ENCODE measurements at places on chromosomes 12 and 14.

DNA sequence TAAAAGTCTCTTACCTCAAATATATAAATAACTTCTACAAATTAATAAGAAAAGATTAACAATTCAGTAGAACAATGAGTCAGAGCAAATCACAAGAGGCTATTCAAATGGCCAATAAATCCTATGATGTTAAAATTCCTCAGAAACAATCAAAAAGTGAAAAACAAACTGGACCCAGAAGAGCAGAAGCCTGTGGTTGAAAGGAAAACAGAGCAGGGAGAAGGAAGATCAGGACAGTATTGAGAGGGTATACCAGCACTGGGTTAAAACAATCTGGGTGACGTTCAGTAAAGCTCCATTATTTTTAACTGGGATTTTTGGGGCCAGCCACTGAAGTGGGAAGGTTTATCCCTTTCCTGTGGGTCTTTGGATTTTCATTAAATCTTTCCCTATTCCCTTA is 39.7 kb upstream of the PCED1B start:
- no peak overlapping the region for H3K4me3 ChIP-seq
- H3K27me3 ChIP-seq: no peaks in the 10 kb centered on the region
- no peak for DNase-seq
- no peaks in the 10 kb centered on the region for H3K36me3 ChIP-seq
- no peak overlapping the region for H3K27ac ChIP-seq
- H3K4me1 ChIP-seq: no peaks in the 10 kb centered on the region

DNA sequence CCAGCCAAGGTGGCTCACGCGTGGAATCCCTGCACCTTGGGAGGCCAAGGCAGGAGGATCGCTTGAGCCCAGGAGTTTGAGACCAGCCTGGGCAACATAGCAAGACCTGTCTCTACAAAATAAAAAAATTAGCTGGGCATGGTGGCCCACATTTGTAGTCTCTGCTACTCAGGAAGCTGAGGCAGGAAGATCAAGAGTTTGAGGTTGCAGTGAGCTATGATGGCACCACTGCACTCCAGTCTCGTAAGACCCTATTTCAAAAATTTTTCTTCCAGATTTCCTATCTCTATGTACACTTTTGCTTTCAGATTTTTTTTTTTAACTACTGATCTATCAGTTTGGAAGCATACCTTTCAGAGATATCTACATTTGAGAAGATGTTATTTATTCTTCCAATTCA is 15.3 kb downstream of the SNX6 start:
- no peak for DNase-seq
- no peak overlapping the region for H3K27ac ChIP-seq
- no peak overlapping the region for H3K4me3 ChIP-seq
- no peaks in the 10 kb centered on the region for H3K27me3 ChIP-seq
- H3K36me3 ChIP-seq: peaks cover 52% of the 10 kb centered on the region
- H3K4me1 ChIP-seq: peaks cover 11% of the 10 kb centered on the region

DNA sequence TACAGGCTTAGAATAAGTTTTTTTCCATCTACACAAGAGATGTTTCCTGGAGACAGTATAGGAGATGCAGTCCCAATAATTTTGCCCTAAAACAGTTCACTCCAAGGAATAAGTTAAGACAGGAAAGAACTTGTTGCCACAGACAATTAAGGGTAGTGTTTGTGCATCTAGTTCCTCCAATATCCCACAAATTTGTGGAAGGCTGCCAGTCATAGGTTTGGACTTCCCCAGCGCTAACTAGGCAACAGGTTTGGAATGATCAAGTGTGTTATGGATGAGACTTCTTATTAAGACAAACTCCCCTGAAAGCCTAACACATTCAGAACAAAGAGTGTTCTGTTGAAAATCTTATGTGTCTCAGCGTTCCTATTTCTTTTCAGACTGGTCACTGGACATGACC is 611.0 kb downstream of the CCER1 start:
- no peaks in the 10 kb centered on the region for H3K36me3 ChIP-seq
- no peak overlapping the region for H3K27ac ChIP-seq
- H3K4me1 ChIP-seq: no peaks in the 10 kb centered on the region
- no peak for DNase-seq
- no peak overlapping the region for H3K4me3 ChIP-seq

GRCh38 chr12:64890873-64891468 is 66.5 kb downstream of the TBC1D30 start:
- no peak overlapping the region for H3K27ac ChIP-seq
- peak; percentile 15 for DNase-seq
- H3K4me3 ChIP-seq: no peak overlapping the region
- peaks cover 28% of the 10 kb centered on the region for H3K27me3 ChIP-seq
- H3K36me3 ChIP-seq: no peaks in the 10 kb centered on the region

DNA sequence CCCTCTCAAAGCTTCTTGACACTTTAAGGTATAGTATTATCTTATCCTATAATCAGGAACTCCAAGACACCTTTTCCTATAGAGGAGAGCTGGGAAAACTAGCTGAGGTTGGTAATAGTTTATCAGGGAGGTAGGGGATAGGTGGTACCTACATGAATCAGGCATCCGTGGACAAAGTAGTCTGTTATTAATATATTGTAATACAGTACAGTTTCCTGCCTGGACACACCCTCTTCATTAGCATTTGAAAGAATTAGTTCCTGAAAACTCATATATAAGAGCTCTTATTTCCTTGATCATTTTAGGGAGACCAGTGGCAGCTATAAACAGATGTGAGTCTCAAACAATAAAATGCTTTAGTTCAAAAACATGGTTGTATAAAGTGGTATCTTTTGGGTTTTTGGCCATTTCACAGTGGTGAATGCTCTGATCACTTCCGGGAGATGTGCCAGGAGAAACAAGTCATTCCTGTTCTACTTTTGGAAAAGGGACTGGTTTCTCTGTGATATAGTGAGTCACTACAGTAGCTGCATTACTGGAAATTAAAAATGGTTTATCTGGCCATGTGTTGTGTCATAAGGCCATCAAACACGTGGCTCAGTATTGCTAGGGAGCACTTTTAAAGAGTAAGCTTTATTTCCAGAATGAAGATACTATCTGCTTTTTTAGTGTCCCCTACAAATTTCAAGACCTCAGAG is 98.1 kb downstream of the KLRB1 start:
- no peak for DNase-seq
- H3K4me1 ChIP-seq: peaks cover 7% of the 10 kb centered on the region
- H3K36me3 ChIP-seq: no peaks in the 10 kb centered on the region

DNA sequence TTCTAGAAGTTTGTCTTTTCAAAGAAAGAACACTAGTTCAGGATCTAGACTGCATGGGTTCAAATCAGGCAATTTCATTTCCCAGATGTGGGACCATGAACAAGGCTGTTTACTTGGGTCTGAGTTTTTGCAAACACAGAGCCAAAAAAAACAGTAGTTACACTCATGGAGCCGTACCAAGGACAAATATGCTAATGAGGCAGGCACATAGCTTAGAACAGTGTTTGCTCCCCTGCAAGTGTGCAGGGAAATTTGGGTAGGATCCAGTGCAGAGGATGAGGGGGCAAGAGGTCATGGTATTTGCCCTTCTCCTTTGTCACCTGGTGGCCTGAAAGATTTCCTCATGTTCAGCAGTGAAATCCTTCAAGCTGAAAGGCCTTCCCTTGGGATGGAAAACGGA is 860.4 kb downstream of the VRK1 start:
- no peak overlapping the region for H3K4me3 ChIP-seq
- DNase-seq: no peak
- peaks cover 15% of the 10 kb centered on the region for H3K4me1 ChIP-seq
- H3K27me3 ChIP-seq: no peaks in the 10 kb centered on the region

- no peaks in the 10 kb centered on the region for H3K36me3 ChIP-seq
- H3K27me3 ChIP-seq: no peaks in the 10 kb centered on the region
- no peaks in the 10 kb centered on the region for H3K4me1 ChIP-seq
- no peak for DNase-seq
- no peak overlapping the region for H3K27ac ChIP-seq
Measured at GRCh38 chr14:39739796-39740195, 307.6 kb upstream of the FBXO33 start.

- no peak overlapping the region for H3K4me3 ChIP-seq
- peaks cover 48% of the 10 kb centered on the region for H3K27me3 ChIP-seq
- no peak for DNase-seq
- H3K27ac ChIP-seq: no peak overlapping the region
- H3K4me1 ChIP-seq: no peaks in the 10 kb centered on the region
Measured at GRCh38 chr14:94540031-94540794, 21.0 kb upstream of the SERPINA4 start.

- no peaks in the 10 kb centered on the region for H3K4me1 ChIP-seq
- no peaks in the 10 kb centered on the region for H3K36me3 ChIP-seq
- H3K27me3 ChIP-seq: no peaks in the 10 kb centered on the region
- DNase-seq: no peak
- H3K27ac ChIP-seq: no peak overlapping the region
Measured at GRCh38 chr14:87185961-87186560, 806.9 kb downstream of the GALC start.

Data from effector memory CD8-positive, alpha-beta T cell (primary cell).